Fibroblast of pulmonary artery (primary cell): ENCODE measurements at places on chromosomes 1 and 21.

- no peak for DNase-seq
These were observed 76.4 kb upstream of the DSCAM start for GRCh38 chr21:40923407-40923806.

- no peak for DNase-seq
These were observed 13.6 kb downstream of the DIP2A start for GRCh38 chr21:46472246-46472645.

- no peak for DNase-seq
These were observed 8.6 kb upstream of the FOXE3 start for GRCh38 chr1:47407481-47407880.

DNA sequence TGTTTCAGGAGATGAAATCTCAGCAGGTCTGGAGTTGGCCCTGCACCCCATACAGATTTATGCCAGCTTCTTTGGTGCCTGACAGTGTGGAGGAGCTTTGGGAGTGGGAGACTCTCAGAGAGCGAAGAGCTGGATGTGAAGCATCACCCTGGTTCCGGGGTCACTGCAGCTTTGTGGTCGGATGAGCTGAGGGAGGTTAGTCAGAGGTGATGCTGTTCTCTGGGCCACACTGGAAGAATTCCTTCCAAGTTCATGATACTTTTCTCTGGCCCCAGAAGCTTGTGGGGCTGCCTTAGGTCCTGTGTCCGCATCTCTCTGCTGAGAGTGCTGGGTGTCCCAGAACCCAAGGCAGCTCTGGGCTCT is 467.8 kb downstream of the CAMTA1 start:
- no peak for DNase-seq

GRCh38 chr1:115090540-115090939 is 1.2 kb upstream of the TSPAN2 start:
- no peak for DNase-seq

GRCh38 chr1:205279986-205280385 is 41.6 kb downstream of the NUAK2 start:
- no peak for DNase-seq
